ENCODE measurements at places on chromosomes 1 and 21. TPM values are rescaled to one million over a fixed set of nuclear protein-coding genes. Genes with fewer than 3 reads are reported as not detected.

- no peak for DNase-seq
These were observed 7.3 kb upstream of the LRRC71 start for GRCh38 chr1:156912861-156913808.

DNA sequence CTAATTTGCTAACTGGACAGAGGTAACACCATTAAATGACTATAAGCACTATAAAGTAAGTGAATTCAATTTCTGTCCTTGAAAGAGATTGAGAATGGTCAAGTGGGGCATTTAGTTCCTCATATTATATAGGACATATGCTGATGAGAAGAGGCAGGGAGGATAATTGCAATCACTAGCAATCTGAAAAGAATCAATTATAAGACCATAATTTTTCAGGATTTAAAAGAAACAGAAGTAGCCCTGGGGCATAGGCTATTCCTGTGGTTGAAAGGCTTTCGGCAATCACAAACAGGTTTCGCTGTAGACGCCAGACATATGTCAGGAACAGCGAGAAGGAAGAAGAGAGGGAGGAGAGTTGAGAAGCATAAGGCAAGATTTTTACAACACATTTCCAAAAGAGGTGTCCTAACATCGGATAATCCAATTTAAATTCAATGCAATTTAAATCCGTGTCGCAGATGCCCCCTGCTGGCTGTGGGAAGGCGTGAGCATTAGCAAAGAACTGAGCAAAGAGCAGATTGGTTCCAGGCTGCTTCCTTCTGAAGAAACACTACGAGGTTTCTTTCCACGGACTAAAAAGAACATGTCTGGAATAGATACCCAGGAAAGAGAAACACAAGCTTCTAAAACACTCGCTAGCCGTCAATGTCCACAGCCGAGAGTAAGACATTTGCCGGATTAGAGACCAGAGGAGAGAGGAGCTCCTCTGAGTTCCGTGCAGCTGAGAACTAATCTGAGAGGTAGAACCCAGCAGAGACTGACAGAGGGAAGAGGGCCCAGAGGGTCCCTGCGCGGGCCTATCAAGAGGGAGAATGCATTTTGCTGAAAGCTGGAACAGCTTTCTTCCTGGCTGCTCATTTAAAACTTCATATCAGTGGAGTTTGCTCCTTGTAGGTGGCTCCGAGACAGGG lies 27.9 kb downstream of the RGS5 start:
- peak; percentile 82 for DNase-seq

DNA sequence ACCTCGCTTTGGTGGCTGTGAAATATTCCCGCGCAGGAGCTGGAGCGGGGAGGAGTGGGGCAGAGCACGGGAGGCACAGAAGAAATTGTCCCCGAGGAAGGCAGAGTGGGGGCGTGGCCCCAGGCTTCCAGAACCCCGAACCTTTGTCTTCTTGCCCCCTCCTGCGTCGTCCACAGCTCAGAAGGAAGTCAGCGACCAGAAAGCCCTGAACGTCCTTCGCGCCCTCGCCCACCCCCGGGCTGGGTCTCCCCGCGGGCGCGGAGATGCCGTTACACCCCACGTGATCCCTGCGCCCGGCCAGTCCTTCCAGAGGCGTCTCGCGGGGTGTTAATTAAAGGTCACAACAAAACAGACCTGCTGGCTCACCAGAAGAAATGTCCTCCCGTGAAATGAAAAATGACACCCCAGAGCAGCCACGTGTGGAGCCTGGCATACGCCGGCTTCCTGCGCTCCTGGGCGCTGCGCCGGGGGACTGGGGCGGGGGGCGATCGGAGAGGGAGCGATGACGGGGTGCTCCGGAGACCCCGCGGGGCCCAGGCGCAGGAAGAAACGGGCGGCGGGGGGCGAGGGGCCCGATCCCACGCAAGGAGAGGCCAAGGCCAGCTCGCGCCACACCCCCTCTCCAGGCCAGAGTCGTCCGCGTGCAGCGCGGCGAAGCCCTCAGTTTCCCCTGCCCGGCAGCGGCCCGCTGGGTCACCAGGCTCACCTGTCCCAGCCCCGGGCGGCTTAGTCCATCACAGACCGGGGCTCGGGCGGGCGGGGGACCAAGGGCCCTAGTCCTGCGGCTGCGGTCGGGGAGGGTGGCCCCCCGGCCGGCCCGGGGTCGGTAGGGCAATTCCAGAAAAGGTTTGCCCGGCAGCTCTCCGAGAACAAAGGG lies 995 bp upstream of the KIF26B start:
- DNase-seq: no peak

DNA sequence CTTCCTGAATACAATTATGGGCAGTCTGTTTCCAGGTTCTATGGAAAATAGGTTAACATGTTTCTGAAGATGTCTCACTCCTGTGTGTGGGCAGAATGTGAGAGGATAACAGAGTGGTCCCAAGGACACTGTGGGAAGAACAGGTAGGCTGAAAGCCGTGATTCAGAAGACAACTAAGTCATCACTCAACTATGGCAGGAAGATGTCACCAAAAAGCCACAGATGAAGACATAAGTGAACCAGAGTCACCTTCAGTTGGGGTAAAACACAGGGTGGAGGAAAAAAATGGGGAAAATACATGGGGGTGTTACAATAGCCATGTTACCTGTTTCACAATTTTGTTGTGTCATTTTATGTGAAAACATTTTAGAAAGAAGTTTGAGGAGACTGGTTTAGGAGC lies 75.1 kb downstream of the UCHL5 start:
- no peak for DNase-seq

DNA sequence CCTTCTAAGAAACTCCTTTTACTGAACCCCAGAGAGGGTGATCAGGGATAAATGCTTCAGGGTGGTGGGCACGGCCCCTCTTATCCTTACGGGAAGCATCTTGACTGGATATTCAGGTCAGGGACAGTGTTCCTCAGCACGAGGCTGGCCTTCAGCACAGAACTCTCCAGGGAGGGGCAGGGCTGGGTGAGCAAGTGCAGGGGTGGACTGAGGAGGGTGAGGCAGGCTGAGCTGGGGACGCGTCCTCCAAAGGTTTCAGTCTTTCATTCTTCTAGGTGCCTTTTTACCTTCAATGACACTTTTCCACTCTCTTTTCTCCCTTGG lies 52.3 kb downstream of the RASSF5 start:
- peak; percentile 47 for DNase-seq

DNA sequence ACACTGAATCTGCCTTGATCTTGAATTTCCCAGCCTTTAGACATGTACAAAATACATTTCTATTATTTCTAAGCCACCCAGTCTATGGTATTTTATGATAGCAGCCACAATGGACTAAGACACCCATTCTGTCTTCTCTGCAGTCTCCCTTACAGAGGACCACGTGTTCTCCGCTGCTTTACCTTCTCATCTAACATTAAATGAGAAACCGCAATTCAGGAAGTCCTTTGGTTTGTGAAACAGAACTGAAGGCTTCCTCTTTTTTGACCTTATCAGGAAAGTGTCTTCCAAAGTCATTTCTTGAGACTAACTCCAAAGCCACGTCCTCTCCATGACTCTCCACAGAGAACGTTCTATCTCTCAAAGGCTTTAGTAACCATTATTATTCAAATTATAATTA lies 560.1 kb downstream of the OMA1 start:
- peak; percentile 80 for DNase-seq

- DNase-seq: no peak
These were observed 26.2 kb upstream of the CYYR1 start for GRCh38 chr21:26599261-26599660.

NUP210L gene
- not detected for total RNA-seq

PLA2G2A gene
- total RNA-seq: not detected

CCDC17 gene
- total RNA-seq: 1.6 TPM

DNA sequence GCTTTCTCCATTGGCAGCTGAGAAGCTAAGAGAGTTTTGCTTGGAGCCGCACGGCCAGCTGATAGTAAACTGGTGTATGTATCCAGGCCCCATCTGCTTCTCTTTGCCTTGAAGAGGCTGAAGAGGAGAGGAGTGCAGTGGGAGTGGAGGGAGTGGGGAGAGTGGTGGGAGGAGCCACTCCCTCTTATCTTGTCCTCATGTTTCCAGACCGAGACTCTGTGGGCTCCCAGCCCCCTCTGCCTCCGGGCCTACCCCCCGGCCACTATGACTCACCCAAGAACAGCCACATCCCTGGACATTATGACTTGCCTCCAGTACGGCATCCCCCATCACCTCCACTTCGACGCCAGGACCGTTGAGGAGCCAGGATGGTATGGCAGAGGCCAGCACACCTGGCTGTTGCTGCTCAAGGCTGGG lies 6.0 kb upstream of the LRRC71 start:
- DNase-seq: no peak

ACKR1 gene
- total RNA-seq: not detected

- no peak for DNase-seq
These were observed 748 bp upstream of the FAM78B start for GRCh38 chr1:166167572-166167925.

ANGPTL7 gene
- total RNA-seq: not detected

GRCh38 chr1:58440696-58441095 lies 105.8 kb downstream of the OMA1 start:
- no peak for DNase-seq

C1orf94 gene
- not detected for total RNA-seq

LRIF1 gene
- 59.3 TPM for total RNA-seq

DNA sequence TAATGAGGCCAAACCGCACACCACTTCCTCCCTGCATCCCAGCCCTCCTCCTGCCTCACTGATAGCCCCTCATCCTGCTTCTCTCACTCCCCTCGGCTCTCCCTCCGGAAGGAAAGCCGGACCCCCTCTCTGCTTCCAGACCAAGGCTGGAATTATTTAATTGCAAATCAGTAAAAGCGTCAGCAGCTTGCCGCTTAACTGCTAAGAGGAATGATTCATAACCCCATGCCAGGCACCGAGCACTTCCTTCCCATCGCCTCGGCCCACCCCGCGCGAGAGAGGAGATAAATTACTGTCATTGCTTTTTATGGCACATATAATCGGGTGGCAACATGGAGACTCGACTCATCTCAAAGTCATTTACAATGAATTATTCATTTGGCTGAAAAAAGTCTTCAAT lies 77.3 kb downstream of the UBIAD1 start:
- DNase-seq: no peak

TNFRSF4 gene
- not detected for total RNA-seq

TEX38 gene
- total RNA-seq: not detected

SH3D21 gene
- 16.4 TPM for total RNA-seq

DNA sequence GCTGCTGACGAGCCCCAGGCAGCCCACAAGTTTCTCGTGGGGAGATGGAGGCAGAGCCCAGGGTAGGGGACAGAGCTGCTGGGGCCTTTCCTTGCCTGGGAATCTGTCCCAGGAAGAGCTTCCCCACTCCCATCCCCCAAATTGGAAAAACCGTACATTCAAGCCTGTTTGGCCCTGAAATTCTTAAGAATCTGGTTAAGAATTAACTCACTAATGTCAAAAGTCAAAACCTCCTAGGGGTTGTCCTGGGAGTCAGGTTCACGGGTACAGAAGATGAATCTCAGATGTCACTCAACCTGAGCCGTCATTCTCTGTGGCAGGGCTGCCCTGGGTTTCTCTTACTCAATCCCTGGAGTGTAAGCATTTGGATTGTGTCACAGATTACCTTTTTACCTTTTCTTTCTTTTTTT lies 8.4 kb downstream of the C1orf115 start:
- no peak for DNase-seq

DNA sequence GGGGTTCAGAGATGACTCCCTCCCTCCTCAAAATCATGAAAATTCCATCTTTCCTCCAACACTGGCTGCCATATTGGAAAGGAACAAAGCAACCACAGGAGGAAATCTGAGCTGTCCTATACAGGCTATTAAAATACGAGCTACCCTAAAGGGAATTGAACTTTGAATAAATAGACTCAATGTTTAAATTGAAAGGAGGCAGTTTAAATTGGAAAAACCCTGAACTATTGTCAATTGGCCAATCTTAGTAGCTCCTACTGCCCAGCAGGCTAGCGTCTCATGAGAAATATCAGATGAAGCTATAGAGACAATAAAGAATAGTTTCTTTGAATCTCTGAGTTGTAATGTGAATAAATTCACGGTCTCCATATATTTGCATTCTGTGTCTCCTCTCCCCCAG lies 85.4 kb upstream of the KCNE2 start:
- no peak for DNase-seq

- no peak for DNase-seq
These were observed 12.2 kb upstream of the PADI6 start for GRCh38 chr1:17359808-17360207.

DNA sequence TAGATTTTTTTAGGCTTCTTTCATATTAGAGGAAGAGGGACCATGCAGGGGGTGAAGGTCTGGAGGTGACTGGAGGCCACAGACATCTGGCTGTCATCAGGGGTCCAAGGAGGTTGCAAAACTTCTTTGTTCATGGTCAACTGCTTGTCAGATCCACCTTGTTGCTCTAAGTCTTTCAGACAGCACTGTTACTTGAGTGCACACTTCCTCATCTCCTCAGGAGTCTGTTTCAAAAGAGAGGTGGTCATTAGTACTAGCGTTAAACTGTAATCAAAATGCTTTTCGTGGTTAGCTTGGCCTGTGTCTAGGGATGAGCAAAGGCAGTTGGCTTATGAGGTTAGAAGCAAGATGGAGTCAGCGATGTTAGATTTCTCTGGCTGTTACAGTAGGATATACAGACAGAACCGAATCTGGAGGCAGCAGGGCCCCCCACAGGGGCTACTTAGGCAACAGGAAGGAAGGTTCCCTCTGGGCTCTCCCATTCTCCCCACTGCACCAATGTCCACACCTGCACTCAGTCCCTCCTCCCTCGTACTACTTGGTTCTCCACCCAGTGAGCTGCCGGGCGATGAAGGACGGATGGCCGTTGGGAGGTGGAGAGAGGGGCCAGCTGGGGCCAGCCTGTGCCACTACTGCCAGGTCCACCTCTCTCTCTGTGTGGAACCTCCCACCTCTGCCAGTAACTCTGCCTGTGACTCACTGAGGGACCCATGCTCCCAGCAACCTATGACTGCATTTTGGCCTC lies 57.2 kb downstream of the TOR1AIP2 start:
- DNase-seq: no peak

DNA sequence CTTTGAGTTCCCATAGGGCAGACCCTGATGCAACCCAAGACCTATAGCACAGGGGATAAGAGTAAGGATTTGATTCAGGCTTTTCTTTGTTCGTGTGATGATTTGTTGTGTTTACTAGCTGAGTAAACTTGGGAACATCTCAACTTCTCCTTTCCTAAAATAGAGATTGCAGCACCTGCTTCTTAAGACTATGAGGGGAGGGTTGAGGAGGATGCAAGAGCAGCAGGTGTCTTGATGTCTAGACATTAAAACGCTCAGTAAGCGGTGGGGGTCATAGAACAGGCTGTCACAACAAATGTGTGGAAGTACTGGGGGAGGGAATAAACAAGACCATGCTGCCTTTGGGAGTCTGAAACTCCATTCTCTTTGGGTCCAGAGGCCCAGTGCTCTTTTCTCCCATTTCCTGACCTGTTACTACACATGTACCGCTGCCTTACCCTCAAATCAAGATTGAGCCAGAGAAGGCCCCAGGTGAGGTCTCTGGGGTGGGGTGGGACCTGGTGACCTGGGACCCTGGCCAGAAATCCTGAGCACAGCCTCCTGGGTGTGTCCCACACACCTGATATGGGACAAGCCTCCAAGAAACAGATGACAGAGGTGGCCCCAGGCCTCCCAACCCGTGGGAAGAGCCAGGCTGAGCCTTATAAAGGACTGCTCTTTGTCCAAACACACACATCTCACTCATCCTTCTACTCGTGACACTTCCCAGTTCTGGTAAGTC lies at the start of gene S100A7A:
TSS of gene S100A7A (plus strand) at position 671 of the 721 bp plus-strand sequence. CDS start 1,563 bp downstream, outside the sequence.
- DNase-seq: no peak

PADI4 gene
- total RNA-seq: not detected

GRCh38 chr1:57464756-57465155 lies 40.9 kb upstream of the DAB1 start:
- no peak for DNase-seq
